ENCODE measurements at places on chromosomes 12 and 14. TPM values are rescaled to one million over a fixed set of nuclear protein-coding genes. Genes with fewer than 3 reads are reported as not detected.

The SCYL2 gene
- 36.7 TPM for total RNA-seq

The VASH1 gene
- total RNA-seq, result 3.8 TPM

The TTLL5 gene
- total RNA-seq, result 19.2 TPM

The PTPRR gene
- total RNA-seq, result not detected

The FAIM2 gene
- 0.25 TPM for total RNA-seq

The DIO2 gene
- not detected for total RNA-seq
